ENCODE measurements at places on chromosomes 6 and 20.
A peak's percentile ranks its signal among the peaks of the same experiment; 100 is the strongest.

DNA sequence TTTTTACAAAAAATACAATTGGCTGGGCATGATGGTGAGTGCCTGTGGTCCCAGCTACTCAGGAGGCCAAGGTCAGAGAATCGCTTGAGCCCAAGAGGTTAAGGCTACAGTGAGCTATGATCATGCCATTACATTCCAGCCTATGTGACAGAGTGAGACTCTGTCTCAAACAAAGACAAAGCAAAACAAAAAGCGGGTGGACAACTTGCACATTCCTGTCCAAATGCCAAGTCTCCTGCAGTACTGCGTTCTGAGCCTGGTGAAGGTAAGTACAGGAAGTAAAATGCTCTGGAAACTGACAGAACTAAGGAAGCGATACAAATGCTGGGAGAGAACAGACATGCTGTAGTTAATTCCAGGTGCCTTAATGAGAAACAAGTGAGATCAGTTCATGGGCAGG is 20.4 kb upstream of the TMEM242 start:
- DNase-seq, result no peak

- no peak for DNase-seq
Measured at GRCh38 chr6:50330347-50330746, 280.6 kb upstream of the DEFB112 start.

DNA sequence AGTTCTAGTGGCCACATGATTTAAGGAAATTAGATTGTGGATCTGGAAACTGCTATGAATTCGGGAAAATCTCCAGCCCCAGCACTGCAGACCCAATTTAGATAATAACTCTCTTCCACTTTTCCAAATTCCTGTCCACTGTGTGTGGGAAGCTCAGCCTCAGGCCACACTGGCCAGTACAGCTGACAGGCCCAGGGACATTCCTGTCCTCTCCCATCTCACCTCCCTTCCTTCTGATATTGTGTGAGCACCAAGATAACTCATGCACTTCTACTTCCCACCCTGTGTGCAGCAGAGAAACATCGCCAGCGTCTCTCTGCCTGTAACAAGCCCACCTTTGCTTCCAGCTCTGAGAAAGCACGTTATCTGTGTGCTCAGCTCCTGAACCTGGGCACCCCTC is 145.1 kb upstream of the RREB1 start:
- DNase-seq, result no peak

- no peak for DNase-seq
Measured at GRCh38 chr20:4835244-4836177, 113.8 kb downstream of the PRND start.

DNA sequence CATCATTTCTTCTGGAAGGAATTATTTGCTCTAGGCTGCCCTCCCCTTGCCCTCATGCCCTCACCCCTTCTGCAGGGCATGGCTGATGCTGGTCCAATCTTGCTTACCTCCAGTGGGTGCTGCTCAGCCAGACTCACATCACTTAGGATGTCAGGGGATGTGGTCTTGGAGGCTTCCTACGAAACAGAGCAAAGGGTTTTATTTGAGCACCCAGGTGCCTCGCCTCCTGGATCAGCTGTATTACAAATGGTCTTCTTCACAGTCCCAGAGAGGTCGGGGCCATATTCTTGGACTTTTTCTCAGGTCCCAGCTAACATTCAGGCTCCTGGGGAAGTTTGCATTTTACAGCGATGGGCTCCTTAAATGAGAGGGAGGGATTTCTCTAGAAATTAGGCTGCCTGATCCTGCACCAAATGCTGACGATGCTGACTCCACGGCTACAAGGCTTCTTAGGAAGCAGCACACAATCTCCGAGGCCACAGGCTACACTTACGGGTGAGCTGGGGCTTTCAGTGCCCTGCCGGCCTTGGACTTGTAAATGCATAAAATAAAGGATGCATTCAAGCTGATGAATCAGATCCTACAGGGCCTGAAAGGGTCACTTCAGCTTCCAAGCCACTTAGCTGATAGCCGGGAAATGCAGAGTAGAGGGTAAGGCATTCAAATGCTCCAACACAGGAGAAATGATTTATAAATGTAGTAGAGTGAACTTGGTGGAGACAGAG is 159.8 kb upstream of the ECI2 start:
- no peak for DNase-seq

GRCh38 chr20:16005021-16005914 is 568.0 kb downstream of the KIF16B start:
- no peak for DNase-seq

DNA sequence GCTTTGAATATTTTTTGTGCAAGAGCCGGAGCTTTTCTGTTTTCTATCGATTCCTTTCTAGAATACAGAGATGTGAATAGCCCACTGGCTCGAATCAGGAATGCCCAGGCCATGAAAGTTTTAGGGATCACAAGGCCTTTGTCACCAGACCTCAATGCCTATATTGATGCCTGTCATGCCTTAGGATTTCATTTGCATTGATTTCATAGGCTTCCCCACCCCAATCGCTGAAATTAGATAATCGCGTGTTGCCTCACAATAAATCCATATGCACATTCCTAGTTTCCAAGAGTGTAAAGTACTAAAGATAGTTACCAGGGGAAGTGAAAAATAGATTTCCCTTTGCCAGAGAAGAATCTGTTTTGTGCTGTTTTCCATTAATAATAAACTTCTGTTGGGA is 150.8 kb downstream of the SASH1 start:
- DNase-seq, result no peak

- no peak for DNase-seq
Measured at GRCh38 chr6:35511562-35511941, 1.1 kb downstream of the TULP1 start.

DNA sequence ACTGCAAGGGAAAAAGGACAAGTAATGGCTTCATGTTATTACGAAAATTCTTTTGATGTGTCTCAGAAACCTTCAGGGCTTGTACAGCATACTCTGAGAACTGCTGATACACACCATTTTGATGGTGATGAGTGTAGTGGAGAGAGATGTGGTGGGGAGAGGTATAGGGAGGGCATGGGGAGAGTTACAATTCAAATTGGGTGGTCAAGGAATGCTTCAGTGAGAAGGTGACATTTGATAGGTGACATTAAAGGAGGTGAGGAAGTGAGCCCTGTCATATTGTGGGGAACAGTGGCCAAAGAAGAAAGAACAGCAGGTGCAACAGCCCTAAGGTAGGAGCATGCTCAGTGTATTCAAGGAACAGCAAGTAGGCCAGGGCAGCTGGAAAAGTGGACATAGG is 318.9 kb downstream of the CLIC5 start:
- no peak for DNase-seq

- DNase-seq, result no peak
Measured at GRCh38 chr20:10005885-10006284, 28.9 kb upstream of the ANKEF1 start.

DNA sequence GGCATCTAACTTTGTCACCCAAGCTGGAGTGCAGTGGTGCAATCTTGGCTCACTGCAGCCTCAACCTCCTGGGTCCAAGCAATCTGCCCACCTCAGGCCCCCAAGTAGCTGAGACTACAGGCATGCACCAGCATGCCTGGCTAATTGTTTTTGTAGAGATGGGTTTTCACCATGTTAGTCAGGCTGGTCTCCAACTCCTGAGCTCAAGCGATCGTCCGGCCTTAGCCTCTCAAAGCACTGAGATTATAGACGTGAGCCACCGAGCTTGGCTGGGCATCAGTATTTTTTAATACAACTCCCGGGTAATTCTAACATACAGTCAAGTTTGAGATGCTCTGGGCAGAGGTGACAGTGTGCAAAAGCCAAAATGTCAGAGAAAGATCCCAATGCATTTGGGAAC is 73.5 kb downstream of the NFATC2 start:
- no peak for DNase-seq

- DNase-seq, result no peak
Measured at GRCh38 chr6:43107344-43108062, 31.4 kb downstream of the PTK7 start.

DNA sequence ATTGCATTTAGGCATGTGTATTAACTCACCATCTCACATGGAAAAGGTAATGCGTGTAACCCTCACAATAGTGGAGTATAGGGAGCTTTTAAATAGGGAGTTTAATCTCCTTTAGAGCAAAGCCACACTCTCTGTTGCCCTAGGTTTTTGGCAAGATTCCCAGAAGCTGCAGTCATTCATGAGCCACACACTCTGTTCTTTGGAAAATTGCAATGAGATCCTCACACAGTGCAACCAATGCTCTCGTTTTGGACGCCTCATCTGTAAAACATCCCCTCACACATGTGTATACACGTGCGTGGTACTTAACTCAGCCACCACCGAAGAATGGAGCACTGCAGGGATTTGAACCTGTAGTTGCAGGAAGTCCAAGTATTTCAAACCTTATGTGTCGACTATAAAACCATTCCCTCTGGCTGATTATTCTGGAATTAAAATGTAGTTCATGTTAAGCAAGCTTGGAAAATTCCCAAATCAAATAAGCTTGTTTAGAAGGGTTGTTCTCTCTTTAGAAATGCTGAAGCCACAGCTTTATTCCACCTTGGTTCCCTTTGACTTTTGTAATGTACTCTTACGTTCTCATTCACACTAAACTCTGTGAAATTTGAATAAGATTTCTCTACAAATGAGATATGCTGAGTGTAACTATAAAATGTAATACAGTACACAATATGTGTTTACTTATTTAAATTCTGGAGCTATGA is 489.8 kb upstream of the MANEA start:
- no peak for DNase-seq

DNA sequence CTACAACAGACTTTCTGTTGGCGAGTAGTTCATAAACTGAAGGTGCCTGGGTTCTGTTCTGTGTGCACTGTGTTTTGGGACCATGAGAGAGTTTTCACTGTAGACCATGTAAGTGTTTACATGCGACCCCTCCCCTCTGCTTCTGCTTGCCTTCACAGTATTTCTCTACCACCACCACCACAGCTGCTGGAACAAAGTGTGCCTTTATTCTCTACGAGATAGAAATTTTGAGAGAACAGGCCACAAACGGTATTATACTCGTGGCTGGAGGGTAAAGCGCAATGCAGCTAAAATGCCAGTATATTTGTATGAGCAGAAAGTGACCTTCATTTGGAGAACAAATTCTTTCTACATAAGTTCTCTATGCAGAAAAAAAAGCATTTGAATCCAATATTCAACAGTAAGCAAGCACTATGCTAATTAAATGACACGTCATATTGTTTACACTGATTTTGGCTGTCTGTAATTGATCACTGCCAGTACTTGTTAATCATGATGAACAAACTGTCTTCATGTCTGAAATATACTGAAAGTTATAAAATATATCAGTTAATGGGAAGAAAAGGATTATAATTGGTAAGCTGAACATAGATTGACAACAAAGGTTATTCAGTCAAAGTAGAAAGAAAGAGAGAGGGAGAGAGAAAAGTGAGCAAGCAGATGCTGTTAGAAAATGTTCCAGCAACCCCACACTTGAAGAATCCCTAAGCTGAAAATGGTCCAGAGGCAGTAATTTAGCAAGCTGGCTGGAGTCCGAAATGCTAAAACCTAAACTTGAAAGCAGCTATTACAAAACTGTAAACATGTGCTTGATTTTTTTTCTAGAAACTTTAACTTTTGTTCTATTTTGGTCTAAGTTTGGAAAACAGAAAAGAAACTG is 8.8 kb downstream of the CLDN20 start:
- DNase-seq, result no peak

GRCh38 chr6:126175251-126175650 is 164.7 kb upstream of the CENPW start:
- no peak for DNase-seq

DNA sequence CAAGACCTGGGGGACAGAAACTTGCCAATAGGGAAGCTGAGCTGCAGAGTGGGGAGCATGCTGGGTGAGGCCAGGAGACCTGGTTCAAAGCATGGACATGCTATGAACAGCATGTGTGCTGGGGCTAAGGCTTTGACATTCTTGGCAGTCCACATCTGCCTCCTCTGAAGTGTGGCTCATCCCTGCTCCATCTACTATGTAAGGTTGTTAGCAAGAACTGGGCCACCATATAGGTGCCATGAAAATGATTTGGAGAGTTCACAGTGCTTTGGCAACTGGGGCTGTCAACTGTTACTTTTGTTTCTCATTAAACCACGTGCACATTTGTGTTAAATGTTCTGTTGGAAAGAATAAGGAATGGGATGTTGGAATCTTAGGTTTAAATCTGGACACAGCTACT is 311.1 kb downstream of the CDC5L start:
- DNase-seq, result no peak

DNA sequence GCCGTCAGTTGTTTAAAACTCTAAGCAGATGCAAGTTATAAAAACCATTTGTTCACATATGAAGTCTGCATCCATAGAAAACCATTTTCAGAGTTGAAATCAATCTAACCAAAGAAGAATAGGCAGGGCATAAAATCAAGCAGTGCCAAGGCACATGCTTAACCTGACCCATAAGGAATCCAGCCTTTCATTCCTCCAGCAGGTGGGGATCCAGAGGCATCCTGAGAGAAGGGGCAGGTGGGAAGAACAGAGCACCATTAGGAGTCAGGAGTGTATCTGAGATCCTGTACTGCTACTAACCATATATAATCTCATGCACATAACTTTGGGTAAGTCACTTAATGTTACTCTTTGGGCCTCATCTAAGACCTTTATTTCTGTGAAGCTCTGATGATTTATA is 29.4 kb upstream of the FOXO3 start:
- no peak for DNase-seq

DNA sequence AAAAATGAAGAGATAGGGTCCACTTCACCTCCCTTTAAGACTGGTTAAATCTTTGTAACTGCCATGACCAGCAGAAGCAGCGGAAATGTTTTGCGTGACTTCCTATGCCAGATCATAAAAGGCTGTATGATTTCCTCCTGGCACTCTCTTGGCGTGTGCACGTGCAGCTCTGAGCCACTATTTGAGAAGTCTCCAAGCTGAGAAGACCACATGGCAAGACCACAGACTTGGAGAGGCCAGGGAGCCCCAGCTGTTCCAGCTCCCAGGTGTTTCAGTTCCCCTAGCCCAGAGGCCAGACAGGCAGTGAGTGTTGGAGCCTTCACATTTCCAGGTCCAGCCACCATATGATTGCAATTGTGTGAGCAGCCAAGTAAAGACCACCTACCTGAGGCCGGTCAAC is 259.3 kb upstream of the RIN2 start:
- DNase-seq, result no peak

DNA sequence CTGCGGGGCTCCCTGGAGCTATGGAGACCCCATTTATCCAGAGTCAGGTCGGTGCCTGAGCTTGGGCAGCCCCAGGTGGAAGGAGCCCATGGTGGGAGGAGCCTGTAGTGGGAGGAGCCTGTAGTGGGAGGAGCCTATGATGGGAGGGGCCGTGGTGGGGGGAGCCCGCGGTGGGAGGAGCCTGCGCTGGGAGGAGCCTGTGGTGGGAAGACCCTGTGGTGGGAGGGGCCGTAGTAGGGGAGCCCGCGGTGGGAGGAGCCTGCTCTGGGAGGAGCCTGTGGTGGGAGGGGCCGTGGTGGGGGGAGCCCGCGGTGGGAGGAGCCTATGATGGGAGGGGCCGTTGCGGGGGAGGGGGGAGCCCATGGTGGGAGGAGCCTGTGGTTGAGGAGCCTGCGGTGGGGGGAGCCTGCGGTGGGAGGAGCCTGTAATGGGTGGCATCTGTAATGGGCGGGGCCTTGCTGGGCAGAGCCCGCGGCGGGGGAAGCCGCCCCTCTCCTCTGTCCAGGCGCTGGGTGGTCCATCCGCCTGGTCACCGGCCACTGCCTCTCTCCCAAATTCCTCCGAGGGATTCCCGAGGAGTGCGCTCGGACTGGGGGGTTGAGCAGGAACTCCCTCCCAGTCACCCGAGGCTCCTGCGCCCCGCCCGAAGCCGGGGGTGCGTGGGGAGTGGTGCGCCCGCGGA is 567 bp upstream of the FNDC11 start:
- peak; percentile 55 for DNase-seq

All from GM12864 (cell line).